Activated naive CD8-positive, alpha-beta T cell treated with anti-CD3 and anti-CD28 coated beads, Interleukin-2, amount 50 U/mL, for 24 hours (primary cell): ENCODE measurements at places on chromosomes 11 and 22.

DNA sequence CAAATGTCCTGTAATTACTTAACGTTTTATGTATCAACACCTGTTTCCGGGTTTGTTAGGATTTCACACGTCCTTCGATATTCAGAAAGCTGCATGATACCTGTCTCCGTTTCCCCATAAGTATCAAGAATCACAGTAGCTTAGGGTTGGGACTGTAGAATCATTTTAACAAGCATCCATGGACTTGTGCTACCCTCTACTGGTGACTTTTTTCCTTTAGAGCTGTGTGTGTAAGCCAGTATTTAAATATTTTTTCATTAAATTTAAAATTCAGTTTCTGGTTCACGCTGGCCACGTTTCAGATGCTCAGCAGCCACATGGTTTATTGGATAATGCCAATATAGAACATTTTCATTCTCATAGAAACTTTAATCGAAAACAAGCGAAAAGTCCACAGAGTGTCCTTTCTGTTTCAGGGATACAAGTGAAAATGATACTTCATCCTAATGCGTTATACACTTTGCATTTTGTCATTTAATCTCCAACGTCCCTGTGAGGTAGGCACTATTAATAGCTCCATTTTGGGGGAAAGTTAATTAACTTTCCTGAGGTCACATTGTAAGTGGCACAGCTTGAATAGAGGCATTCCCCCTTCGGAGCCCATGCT is 61.5 kb upstream of the SLC25A18 start:
- peaks cover 2% of the 10 kb centered on the region for H3K4me1 ChIP-seq
- no peaks in the 10 kb centered on the region for H3K27me3 ChIP-seq
- H3K4me3 ChIP-seq = no peak overlapping the region
- no peak for DNase-seq
- no peaks in the 10 kb centered on the region for H3K36me3 ChIP-seq

DNA sequence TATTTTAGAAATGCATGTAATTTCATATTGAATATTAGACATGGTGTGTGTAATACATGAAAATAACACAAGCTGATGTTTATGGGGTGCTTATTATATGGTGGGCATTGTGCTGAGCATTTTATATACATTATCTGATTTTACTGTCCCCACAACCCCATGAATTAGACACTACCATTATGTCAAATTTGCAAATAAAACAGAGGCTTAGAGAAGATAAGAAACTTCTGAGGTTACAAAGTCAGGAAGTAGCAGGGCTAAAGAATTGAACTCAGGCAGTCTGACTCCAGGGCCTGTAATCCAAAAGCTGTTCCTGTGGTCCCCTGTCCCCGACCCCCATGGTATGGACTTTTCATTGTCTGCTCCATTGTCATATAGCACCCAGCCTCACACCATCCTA is 49.4 kb upstream of the NAV2 start:
- DNase-seq = no peak
- no peak overlapping the region for H3K4me3 ChIP-seq
- no peaks in the 10 kb centered on the region for H3K36me3 ChIP-seq
- H3K4me1 ChIP-seq = peaks cover 5% of the 10 kb centered on the region
- no peak overlapping the region for H3K27ac ChIP-seq

GRCh38 chr22:26463101-26463661 is 20.4 kb downstream of the HPS4 start:
- no peak overlapping the region for H3K27ac ChIP-seq
- peaks cover 2% of the 10 kb centered on the region for H3K4me1 ChIP-seq
- DNase-seq = no peak
- no peaks in the 10 kb centered on the region for H3K27me3 ChIP-seq
- peaks cover 27% of the 10 kb centered on the region for H3K36me3 ChIP-seq

DNA sequence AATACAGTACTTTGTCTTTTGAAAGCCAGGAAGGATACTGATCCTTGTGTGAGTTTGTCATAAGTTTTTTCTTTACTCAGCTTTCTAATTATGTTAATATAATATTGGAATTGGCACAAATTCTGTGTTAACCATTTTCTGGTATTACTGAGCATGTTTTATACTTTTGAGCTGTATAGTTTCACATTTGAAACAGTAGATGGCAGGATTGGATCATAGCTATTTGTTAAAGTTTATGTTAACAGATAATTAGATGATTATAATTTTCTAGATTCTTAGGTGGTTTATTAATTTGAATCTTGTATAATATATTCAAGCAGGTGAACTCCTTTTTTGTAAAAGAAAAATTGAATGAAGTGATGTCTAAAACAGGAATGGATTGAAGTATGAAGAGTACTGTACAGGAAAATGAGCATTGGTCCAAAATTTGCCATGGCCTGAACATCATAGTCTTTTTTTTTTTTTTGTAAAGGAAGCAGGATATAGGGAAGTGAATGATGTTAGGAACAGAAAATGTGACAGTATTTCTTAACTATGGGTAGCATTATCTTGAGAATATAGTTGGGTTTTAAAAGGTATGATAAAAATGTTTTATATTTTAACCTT is 102.0 kb downstream of the CYP2R1 start:
- H3K27me3 ChIP-seq = no peaks in the 10 kb centered on the region
- H3K4me1 ChIP-seq = peaks cover 25% of the 10 kb centered on the region
- no peak for DNase-seq
- H3K36me3 ChIP-seq = peaks cover 8% of the 10 kb centered on the region
- no peak overlapping the region for H3K27ac ChIP-seq
- no peak overlapping the region for H3K4me3 ChIP-seq

- no peaks in the 10 kb centered on the region for H3K27me3 ChIP-seq
- H3K27ac ChIP-seq = no peak overlapping the region
- no peaks in the 10 kb centered on the region for H3K36me3 ChIP-seq
- no peak for DNase-seq
These were observed 1102.6 kb downstream of the DLG2 start for GRCh38 chr11:84524422-84525051.

DNA sequence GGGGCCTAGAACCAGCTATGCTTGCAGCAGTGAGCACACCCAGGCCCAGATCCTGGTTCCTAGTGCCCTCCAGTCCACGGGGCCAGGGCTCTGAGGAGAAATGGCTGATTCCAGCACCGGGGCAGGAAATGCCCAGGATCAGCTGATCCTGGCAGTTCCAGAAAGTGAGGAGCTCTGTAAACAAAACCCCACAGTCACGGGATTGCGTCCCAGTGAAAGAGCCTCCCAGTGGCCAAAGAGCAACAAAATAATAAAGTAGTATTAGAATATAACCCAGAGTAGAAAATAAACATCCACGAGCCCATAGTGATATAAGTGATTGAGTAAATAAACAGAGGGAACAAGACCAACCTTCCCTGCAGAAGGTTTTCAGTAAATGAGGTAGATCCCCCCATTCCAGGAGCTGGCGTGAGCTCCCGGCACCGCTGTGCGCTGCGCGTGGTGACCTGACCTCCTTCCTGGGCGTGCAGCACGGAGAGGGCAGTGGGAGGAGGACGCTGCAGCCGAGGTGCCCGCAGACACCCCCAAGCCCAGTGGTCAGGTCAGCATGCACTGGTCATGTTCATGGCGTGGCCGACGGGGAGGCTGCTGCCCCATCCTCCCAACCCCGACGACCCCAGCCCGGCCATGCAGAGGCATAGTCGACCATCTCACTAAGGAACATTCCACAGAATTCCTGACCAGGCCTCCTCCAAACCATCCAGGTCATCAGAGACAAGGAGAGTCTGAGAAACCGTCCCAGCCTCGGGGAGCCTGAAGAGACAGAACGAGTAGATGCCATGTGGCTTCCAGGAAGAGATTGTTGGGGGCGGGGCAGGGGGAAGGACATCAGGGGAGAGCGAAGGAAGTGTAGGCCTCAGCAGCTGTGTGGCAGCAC is 19.8 kb downstream of the PTDSS2 start:
- H3K36me3 ChIP-seq = peaks cover 2% of the 10 kb centered on the region
- DNase-seq = no peak
- H3K4me3 ChIP-seq = no peak overlapping the region
- no peaks in the 10 kb centered on the region for H3K27me3 ChIP-seq
- H3K4me1 ChIP-seq = no peaks in the 10 kb centered on the region
- no peak overlapping the region for H3K27ac ChIP-seq

DNA sequence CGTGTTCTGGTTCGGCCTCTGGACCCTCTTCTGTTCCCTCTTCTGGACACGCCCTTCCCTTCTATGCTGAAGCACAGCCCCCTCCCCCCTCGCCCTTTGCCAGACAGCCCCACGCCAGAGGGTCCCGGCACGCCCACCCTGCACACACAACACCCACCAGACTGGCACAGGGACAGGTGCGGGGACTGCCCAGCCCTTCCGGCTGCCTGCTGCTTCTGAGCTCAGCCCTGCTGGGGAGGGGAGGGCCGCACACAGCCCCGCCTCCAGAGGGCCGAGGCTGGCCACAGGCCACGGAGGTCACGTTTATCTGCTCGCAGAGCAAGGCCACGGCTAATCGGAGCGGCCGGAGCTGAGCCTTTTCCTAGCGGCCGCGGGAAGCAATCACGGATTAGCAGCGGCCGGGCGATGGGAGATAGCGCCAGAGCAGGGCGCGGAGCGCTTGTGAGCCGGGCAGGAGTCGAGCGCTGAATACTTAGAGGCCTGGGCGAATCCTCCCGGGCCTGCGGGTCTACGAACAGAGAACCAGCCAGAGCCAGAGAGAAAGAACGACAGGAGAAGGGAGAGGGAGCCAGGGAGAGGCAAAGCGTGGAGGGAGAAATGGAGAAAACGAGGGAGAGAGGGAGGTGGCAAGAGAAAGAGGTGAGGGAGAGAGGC is 21.5 kb downstream of the OTUB1 start:
- H3K27ac ChIP-seq = no peak overlapping the region
- peaks cover 10% of the 10 kb centered on the region for H3K4me1 ChIP-seq
- H3K27me3 ChIP-seq = peaks cover 31% of the 10 kb centered on the region
- peak overlapping the region; percentile 32 for H3K4me3 ChIP-seq
- no peaks in the 10 kb centered on the region for H3K36me3 ChIP-seq
